ENCODE measurements at places on chromosomes 2 and 18.

DNA sequence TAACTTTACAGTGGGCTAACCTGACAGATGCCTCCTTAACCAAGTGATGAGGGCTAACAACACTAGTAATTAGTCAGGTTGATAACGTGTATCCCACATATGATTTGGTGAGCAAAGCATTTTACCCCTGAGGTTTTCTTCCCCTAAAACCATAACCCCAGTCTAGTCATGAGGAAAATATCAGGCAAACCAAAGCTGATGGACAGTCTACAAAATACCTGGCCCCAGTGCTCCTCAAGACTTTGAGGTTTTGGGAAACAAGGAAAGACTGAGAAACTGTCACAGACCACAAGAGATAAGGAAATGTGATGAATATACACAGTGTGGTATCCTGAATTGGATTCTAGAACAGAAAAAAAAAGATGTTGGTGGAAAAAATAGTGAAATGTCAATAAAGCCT, 28.5 kb downstream of the MAP3K20 start:
- no peak for DNase-seq

DNA sequence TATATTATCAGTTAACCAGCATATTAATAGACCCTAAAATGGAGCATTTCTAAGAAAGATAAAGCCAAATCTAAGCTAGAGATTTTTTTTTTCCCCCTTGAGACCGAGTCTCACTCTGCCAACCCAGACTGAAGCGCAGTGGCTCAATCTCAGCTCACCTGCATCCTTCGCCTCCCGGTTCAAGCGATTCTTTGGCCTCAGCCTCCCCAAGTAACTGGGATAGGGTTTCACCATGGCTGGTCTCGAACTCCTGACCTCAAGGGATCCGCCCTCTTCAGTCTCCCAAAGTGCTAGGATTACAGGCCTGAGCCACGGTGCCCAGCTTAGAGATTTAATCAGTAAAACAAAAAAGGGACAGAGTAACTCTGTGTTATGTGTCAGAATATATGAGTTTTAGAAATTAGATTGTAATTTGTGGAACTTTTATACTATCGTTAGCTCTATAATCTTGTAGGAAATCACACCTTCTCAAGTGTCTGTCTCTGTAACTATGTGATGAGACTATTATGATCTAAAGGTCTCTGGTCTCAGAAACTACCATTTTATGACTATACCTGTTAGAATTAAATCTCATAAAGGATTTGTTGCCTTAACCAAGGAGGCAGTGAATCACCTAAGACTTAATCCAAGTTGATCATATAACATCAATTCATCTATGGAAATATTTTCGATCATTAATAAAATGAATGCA, 34.0 kb downstream of the YWHAQ start:
- no peak for DNase-seq

DNA sequence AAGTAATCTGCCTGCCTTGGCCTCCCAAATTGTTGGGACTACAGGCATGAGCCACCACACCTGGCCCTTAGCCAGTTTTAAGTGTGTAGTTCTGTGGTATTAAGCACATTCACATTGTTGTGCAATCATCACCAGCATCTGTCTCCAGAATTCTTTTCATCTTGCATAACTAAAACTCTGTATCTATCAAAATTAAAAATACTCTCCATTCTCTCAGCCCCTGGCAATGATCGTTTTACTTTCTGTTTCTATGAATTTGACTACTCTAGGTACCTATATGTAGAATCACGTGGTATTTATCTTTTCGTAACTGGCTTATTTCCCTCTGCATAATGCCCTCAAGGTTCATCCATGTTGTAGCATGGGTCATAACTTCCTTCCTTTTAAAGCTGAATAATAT, 45.5 kb upstream of the CAVIN2 start:
- peak; percentile 85 for DNase-seq

GRCh38 chr2:189076120-189076519, 101.9 kb downstream of the COL3A1 start:
- no peak for DNase-seq

DNA sequence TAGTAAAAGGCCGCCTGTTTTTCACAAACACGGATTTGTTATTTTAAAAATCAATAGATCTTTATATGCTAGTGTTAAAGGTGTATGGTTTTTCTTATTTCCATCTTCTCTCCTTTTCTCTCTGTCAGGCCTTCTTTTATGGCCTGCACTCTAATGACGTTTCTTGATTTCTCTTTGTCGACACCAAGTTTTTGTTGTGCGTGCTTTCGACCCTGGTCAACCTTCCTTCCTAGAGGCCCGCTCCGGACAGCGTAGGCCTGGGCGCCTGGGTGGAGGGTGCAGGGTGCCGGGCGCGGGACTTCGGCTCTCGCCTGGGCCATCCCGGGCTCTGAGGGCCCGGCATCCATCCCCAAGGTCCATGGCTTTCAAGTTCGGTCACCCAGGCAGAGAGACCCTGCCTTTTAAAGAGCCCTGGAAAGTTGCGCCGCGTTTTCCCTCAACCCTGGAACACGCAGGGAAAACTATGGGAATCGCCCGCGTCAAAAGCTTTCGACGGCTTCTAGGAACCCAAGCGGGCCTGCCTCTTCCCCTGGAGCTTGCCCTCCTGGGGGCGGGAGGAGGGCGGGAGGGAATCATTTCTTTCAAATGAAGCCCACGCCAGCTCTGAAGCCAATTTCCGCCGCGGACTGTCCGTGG, 4.1 kb upstream of the SATB2 start:
- no peak for DNase-seq

GRCh38 chr18:54740136-54740846, 88.0 kb upstream of the RAB27B start:
- DNase-seq, result peak; percentile 49

DNA sequence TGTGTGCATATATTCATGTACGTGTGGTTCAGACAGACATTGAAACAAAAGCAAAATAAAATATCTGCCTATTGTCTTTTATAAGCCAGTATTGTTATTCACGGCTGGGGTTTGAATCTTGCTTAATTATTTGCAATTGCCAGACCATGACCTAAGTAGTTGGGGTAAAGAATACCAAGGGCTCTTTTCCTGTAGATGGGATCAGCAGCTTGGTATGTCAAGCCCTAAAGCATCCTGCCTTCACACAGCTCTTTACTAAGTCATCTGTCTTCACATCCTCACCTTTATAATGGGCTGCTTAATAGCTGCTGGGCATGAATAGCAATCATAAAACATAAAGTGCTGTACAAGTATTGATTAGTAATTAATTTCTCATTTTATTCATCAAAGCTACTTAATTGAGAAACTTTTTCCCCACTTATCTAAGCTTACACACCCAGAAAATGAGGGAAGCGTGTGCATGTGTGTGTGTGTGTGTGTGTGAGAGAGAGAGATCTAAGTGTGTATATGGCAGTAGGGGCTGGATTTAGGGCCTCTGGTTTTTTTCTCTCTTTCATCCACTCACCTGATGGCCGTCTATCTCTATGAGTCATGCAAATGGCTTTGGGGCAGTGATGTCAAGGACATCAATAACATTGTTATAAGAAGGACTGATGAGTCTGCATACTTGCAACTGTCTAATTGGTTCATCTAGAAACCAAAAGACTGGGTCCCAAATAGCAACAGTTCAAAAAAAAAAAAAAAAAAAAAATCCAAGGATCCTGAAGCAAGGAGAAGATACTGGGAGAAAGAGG, 244.1 kb upstream of the TNP1 start:
- DNase-seq, result peak; percentile 82

DNA sequence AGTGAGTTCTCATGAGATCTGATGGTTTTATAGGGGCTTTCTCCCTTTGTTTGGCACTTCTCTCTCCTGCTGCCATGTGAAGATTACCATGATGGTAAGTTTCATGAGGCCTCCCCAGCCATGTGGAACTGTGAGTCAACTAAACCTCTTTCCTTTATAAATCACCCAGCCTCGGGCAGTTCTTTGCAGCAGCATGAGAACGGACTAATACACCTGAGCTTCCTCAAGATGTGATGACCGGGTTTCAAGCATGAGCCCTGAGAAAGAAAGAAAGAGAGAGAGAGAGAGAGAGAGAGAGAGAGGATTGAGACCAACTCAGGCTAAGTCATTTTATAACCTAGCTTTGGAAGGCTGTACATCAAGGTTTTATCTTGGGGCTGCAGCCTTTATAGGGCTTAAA, 167.7 kb upstream of the SERPINE2 start:
- DNase-seq, result no peak

DNA sequence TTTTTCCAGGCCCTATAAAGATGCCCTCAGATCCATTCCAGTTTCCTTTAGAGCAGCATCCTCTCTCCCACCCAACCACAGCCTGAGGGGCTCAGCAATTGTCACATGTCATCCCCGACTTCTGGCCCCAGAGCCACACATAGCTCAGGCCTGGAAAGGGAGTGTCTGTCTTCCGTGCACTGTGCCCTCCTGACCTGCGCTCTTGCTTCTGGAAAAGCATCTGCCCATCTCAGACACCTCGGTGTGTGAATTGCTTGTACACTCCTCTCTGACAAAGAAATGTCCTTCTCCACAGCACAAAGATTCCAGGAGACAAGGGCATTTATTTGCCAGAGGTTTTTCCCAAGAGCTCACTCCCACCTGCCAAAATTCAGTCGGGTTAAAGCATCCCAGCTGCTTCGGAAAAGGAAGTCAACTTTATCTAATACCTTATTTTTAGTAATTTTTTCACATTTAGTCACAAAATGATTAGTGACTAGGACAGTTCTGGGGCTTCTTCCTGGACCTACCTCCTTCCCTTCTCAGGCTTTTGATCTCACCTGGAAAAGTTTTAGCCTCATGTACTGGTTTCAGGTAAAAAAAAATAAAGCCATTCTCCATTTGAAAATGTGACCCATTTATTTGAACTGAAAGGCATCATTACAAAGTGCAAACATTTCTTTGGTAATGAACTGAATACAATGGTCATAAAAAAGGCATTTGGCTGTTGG, 112.9 kb downstream of the PXDN start:
- DNase-seq, result no peak

DNA sequence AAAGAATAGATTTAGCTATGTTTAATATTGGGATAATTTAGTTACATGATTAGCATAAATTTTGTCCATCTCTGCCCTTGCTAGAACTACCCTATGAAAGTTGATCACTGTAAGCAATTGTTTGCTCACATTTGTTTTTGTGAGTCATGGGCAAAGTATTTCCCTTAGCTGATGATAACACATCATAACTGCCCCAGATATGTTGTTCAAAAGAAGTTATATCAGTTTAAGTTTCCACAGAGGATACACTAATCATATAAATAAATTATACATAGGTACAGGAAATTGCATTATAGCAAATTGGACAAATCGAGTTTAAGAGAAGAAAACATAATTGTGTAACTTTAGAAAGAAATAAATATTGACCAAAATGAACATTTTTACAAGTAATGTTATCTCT, 223.2 kb upstream of the PIK3C3 start:
- peak; percentile 42 for DNase-seq

- DNase-seq, result no peak
Measured at GRCh38 chr2:197249381-197250083, 61.0 kb downstream of the ANKRD44 start.

DNA sequence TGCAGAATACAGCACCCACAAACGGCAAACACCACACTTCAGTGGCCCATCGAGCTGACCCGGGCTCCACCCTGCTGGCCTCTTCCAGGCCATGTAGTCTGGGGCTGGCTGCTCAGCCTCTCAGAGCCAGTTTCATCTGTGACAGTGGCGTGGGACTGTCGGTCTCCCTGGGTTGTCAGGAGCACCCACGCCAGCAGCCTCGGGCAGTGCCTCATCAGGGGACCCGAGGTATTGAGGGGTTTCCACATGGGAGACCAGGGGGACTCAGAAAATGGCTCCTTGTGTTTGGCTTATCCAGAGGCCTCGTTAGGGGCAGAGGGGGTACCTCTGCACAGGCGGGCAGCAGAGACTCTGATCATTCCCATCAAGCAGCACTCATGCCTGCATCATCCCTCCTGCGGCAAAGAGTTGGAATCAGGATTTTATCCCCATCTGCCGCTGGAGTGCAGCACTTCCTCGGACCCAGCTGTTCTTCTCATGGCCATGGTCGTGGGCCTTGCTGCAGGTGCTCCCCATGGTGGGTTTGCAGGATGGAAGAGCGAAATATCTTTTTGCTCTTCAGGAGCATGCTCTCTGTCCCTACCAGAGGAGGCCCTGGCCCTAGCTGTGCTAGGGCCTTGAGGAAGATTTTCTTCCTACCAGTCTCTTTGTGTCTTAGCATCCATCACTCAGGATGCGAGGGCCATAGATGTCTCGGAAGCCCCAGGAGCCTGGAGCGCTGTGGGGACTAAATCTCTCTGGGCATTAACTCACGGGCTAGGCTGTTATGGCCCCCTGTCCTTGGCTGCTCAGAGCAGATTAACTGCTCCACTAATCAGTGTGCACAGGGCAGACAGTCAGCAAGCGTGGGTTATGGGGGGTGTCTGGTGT, 100.8 kb downstream of the CLIP4 start:
- DNase-seq, result no peak

GRCh38 chr2:181036848-181037603, 56.6 kb downstream of the UBE2E3 start:
- DNase-seq, result peak; percentile 72
